ENCODE measurements at places on chromosomes 16 and 17.

DNA sequence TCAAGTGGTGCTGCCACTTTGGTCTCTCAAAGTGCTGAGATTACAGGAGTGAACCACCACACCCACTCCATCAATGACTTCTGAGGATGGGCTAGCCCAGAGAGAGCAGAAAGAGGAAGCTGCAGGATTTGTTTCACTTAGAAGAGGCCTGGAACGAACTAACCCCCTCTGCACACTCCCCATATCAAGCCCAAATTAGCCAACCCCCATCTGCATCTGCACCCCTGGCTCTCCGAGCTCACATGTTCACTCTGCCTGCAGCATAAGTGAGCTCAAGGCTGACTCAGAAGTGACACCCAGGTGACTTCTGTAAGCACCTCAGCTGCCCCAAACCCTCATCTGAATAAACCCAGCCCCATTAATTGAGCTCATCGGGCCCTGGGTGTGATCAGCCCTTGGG, 4.8 kb downstream of the SCNN1G start:
- no peak for DNase-seq

DNA sequence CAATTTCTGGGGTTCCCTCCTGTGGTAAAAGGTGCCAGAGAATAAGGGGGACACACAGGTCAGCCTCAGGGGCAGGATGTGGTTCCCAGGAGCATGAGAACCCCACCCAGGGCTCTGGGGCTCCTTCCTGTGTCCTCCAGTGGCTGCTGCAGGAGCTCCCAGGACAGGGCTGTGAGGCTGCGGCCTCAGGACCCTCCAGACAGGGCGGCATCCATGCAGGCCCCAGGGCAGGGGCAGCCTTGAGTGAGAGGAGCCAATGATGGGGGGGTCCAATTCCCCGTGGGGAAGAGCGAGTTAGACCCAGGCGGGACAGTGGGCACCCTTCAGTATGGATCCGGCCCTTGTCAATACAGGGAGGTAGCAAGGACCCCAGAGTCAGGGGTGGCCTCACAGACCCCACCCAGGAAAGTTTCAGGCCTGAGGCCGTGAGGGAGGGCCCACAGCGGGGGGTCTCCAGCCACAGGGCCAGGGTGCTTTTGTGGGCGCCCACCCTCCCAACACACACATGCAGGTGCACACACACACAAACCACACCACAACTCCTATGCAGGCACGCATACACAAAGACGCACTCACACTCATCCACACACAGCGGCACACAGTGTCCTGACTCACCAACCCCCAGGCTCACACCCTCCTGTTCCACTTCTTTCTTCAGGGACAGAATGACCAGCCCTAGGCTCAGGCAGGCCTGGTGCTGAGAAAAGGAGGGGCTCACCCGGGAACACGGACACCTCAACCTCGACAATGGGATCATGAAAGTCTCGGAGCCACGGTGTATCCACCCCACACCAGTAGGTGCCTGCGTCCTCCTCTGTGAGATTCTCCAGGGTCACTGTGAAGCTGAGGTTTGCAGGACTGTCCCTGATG, 1.8 kb downstream of the CD300C start:
- DNase-seq = no peak

- no peak for DNase-seq
These were observed 57.1 kb upstream of the KIF2B start for GRCh38 chr17:53765609-53766008.

- no peak for DNase-seq
These were observed 11.3 kb upstream of the DNASE1 start for GRCh38 chr16:3643095-3643730.

DNA sequence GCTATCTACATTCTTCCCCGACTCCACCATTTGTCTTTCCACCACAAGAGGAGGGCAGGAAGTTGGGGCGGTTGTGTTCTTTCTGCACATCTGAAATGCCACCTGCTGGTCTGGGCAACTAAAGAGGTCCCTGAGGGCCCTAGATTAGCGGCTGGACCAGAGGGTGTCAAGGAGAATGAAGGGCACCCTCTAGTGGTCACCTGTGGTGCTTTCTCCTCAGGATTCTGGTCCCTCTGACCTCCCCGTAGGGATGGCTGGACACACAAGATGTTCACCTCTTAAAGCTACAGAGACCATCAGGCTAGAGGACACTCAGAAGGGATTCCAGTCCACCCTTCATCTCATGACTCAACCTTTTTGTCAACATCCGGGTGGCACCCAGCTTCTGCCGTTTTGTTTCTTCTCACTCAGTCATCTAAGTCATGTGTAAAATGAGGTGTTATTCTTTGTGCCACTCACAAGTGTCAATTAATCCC, 2.9 kb upstream of the SCIMP start:
- no peak for DNase-seq

GRCh38 chr17:51848451-51848850, 310.1 kb downstream of the CA10 start:
- DNase-seq = no peak

GRCh38 chr17:65455972-65456343, 105.5 kb downstream of the AXIN2 start:
- DNase-seq = peak; percentile 15

DNA sequence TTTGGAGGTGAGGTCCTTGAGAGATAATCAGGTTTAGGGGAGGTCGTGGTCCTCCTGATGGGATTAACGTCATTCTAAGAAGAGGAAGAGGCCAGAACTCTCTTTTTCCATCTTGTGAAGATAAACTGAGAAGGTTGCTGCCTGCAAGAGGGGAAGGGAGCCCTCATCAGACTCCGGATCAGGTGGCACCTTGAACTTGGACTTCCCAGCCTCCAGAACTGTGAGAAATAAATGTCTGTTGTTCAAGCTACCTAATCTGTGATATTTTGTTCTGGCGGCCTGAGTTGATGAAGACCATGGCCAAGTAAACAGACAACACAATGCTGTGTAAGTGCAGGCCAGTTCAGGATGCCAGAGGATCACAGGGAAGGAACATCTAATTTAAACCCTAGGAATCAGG, 10.9 kb upstream of the PRKCB start:
- no peak for DNase-seq

- no peak for DNase-seq
These were observed 571 bp upstream of the NME1 start for GRCh38 chr17:51152766-51153209.

DNA sequence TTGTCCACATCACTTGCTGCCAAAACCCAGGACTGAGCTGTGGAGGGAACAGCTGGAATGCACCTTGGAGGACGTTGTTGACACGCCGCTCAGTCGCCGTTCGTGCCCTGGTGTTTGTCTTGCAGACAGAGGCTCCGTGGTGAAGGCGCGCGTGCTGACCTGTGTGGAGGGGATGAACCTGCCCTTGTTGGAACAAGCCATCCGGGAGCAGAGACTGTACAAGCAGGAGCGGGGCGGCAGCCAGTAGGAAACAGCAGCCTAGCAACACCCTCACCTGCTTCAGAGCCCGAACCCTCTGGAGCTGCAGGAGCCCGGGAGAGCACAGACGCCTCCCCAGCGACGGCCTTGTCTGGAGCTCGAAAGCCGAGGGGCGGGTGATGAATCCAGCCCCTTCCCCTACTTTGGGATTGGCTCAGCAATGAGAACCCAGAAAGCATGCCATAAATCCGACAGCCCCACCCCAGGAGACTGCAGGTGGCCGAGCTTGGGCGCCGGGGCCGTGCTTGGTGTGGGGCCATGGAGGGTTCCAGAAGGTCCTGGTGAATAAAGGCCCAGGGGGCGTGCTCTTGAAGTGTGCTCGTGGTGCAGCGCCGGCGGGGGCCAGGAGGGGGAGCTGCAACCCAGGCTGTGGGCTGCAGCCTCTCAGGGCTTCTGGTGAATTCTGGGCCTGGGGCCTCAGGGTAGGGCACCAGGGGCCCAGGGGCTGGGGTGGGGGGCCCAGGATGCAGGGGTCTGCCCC, 470 bp upstream of the CDK3 start:
- peak; percentile 55 for DNase-seq

GRCh38 chr17:47968836-47969235, 2.1 kb upstream of the CDK5RAP3 start:
- no peak for DNase-seq

GRCh38 chr16:84074721-84075120, 32.1 kb upstream of the SLC38A8 start:
- DNase-seq = no peak

GRCh38 chr17:74832421-74832820, 27.3 kb downstream of the GRIN2C start:
- no peak for DNase-seq

DNA sequence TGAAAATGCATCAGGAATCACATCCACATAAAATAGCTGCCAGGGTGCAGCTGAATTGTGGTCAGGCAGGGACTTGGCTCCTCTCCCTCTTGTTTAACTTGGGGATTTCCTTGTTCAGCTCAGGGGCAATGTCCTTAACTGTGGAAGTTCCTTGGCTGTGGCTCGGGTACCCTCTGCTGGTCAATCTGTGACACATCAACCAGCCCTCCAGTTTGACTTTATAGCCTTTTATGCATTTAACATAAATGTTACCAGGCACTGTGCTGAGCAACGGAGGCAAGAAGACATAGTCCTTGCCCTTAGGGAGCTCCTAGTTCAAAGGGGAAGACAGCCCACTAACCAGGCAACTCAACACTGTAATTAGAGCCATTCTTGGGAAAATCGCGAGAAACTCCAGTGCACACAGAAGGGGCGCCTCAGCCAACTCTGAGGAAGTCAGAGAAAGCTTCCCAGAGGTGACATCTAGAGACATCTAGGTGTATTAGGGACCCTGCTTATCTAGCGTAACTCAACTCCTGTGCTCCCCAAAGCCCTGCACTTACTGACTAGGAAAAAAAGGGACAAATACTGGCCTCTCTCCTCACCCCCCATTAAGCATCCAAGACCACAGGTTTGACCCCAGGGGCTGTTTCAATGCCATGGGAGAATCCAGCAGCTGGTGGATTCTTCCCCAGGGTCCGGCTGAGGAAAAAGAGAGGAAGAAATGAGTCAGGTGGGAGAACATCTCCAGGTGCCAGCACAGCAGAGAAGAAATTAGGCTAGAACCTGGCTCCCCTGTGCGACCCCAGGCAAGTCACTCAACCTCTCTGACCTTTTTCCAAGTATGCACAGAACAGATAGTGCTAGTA, 17.3 kb upstream of the EEF2K start:
- DNase-seq = peak; percentile 59

DNA sequence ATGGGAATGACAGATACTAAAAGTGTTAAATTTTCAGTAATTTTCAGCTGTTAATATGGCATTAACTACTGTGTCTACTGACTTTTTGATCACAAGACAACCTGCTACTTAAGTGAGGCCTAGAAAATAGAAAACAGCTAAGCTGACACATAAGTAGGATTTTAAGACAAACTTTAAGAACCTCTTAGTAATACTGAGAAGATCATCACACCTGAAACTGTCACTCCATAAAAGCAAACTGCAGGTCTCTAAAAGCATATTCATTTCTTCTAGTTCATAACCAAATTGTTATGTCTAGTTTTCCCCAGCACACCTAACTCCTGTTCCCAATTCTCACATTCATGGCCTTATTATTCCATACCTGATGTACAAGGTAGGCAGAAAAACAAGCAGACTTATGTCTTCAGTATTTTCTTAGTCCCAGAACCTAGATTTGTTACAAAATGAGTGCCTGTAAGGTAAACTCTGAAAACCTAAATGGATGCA, 8.0 kb downstream of the SRSF1 start:
- no peak for DNase-seq

- no peak for DNase-seq
These were observed 16.4 kb downstream of the GAA start for GRCh38 chr17:80117491-80118401.

DNA sequence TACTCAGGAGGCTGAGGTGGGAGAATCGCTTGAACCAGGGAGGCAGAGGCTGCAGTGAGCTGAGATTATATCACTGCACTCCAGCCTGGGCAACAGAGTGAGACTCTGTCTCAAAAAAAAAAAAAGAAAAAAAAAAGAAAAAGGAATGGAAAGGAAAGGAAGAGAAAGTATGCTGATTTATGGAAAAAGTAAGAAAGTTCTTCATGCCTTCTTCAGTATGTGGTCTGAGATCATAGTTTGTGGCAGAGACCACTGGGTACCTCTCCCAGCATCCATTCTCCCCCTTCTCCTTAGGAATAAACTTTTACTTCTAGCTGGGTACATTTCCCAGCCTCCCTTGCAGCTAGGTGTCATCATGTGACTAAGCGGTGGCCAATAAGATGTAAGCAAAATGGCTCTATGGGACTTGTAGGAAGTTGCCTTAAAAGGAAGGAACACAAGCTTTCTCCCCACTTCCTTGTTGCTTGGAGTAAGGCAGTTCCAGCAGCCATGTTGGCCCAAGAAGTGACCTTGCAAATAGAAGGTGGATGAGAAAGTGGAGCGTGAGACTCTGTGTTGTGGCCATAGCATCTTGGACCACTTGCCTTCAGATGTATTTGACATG, 26.1 kb upstream of the XPO6 start:
- DNase-seq = no peak

DNA sequence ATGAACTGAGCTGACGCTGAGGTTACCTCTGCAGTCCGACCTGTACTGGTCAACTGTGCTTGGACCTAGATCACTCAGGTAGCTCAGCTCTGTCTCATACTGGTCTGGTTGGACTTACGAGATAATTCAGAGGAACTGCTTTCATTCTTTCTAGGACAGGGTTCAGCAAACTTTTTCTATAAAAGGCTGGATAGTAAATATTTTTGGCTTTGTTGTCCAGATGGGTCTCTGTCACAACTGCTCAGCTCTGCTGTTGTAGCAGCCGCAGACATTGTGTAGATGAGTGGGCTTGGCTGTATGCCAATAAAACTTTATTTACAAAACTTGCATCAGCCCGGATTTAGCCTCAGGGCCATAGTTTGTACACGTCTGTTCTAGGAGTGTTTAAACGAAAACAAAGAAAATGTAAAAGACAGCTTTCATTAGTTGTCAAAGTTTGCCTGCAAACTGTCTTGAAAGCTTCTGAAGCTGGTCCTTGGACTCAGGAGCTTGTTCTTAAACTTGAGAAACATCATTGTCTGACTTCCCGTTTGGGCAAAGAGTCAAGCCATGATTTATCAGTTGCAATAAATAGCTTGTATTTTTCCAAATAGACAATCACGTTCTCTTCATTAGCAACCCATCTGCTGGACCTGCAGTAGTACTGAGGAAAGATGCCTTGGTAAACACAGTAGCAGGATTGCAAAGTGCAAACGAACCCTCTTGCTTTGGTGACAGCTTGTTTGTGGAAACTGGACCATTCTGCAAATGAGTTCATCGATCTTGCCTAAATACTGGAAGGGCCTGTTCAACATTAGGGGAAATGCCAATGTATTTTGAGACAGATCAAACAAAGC, 253.4 kb downstream of the SNX29 start:
- DNase-seq = no peak

- DNase-seq = no peak
These were observed 21.8 kb downstream of the NXPH3 start for GRCh38 chr17:49597436-49597835.

- no peak for DNase-seq
These were observed 19.5 kb upstream of the RNF43 start for GRCh38 chr17:58436805-58437239.

- DNase-seq = no peak
These were observed 468.7 kb upstream of the C16orf82 start for GRCh38 chr16:26598061-26598460.
